Motor neuron (in vitro differentiated cells): ENCODE measurements at places on chromosomes 1 and 21.

- ATAC-seq: no peak
Observed at GRCh38 chr1:47617381-47618221, 179.8 kb downstream of the FOXD2 start.

DNA sequence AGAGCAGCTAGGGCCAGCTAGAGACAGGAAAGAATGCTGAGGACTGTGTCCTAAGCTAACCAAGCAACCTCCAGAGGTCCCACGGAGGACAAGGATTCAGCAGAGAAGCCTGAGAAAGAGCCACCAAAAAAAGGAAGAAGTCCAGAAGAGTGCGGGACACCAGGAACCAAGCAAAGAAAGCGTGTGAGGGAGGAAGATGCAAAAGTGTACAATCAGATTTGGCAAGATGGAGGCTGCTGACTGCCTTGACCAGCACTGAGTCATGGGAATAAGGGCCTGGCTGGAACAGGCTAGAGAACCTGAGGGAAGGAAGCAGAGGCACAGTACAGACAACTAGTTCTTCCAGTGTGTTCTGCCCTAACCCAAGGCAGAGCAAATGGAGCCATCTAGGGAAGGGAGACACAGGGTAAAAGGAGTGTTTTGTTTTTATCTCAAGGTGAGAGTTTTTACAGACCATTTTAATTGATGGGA is 18.5 kb downstream of the TP53BP2 start:
- peak; percentile 39 for ATAC-seq

- no peak for ATAC-seq
Observed at GRCh38 chr1:58591806-58592205, 14.8 kb upstream of the TACSTD2 start.

GRCh38 chr1:167584581-167584980 is 31.0 kb upstream of the CREG1 start:
- ATAC-seq: no peak

GRCh38 chr1:190474650-190475211 is 2.9 kb downstream of the BRINP3 start:
- no peak for ATAC-seq
